ENCODE measurements at places on chromosomes 7 and 10. TPM values are rescaled to one million over a fixed set of nuclear protein-coding genes. Genes with fewer than 3 reads are reported as not detected.

Gene ADAM22
- total RNA-seq: 1.0 TPM

- H3K27me3 ChIP-seq: no peaks in the 10 kb centered on the region
- H3K27ac ChIP-seq: peak overlapping the region; percentile 56
- no peak overlapping the region for H3K4me3 ChIP-seq
- H3K4me1 ChIP-seq: peaks cover 13% of the 10 kb centered on the region
- DNase-seq: no peak
These were observed 38.6 kb downstream of the SFTPD start for GRCh38 chr10:79910344-79910743.

GRCh38 chr7:83702446-83702845 lies 53.5 kb upstream of the SEMA3E start:
- no peak overlapping the region for H3K4me3 ChIP-seq
- no peak for DNase-seq
- no peaks in the 10 kb centered on the region for H3K36me3 ChIP-seq
- no peaks in the 10 kb centered on the region for H3K4me1 ChIP-seq

- no peak overlapping the region for H3K27ac ChIP-seq
- H3K4me3 ChIP-seq: no peak overlapping the region
- no peaks in the 10 kb centered on the region for H3K36me3 ChIP-seq
- no peak for DNase-seq
- no peaks in the 10 kb centered on the region for H3K27me3 ChIP-seq
These were observed 181.7 kb upstream of the GDF10 start for GRCh38 chr10:47118326-47118725.

DNA sequence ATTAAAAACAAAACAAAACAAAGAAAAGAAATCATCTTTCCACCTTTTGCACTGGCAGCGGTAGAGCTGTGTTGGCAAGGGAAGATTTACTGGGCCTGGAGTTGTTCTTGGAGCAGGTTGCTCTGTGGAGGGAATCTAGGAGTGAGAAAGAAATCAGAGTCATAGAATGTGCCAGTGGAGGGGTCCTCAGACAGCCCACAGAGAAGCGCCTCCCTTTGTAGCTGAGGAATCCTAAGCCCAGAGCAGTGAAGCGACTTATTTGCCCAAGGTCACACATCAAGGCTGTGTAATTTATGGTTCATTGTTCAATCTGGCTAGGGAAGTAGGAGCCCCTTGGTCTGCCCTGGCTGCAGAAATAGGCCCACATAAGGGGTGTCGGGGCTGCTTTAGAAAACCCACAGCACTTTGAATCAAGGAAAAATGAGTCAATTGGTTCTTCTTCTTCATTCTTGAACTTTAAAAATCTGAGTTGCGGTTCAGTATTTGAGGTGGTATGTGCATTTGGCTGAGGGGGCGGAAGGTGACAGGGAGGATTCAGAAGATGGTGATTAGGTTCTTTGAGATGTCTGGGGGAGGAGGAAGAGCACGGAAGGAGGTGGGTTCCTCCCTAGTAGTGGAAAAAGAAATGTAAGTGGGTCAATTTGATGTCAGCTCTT lies 253.7 kb downstream of the PTEN start:
- no peak for DNase-seq
- H3K36me3 ChIP-seq: no peaks in the 10 kb centered on the region
- H3K27ac ChIP-seq: no peak overlapping the region
- no peaks in the 10 kb centered on the region for H3K27me3 ChIP-seq
- peaks cover 14% of the 10 kb centered on the region for H3K4me1 ChIP-seq
- no peak overlapping the region for H3K4me3 ChIP-seq
